ENCODE measurements at places on chromosomes 12 and 14.

DNA sequence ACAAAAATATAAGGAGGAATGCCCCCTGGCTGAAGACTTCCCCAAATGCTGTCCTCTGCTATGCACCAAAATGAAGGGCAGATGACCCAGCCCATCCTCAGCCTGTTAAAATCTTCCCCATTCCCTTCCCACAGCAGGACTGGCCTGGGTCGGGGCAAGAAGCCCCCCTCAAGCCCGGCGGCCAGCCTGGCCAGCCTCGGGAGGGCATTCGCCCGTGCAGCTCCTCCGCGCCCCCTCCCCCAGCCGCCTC is 413 bp downstream of the RARG start:
- no peak for DNase-seq

DNA sequence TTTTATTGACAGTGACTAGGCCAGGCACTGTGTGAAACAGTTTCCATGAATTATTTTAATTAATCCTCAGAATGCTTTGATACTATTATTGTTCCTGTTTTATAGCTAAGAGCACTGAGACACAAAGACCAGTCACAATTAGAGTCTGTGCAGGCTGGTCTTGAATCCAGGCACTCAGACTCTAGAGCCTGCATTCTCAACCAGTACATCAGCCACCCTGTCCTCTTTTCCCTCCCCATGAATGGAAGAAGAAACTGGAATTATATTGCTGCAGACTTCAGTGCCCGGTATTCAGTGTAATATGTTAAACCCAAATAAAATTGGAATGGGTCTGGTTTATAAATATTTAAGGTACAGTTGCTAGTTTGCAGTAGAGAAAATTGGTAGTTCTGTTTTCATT is 303.0 kb upstream of the RGS6 start:
- no peak for DNase-seq

DNA sequence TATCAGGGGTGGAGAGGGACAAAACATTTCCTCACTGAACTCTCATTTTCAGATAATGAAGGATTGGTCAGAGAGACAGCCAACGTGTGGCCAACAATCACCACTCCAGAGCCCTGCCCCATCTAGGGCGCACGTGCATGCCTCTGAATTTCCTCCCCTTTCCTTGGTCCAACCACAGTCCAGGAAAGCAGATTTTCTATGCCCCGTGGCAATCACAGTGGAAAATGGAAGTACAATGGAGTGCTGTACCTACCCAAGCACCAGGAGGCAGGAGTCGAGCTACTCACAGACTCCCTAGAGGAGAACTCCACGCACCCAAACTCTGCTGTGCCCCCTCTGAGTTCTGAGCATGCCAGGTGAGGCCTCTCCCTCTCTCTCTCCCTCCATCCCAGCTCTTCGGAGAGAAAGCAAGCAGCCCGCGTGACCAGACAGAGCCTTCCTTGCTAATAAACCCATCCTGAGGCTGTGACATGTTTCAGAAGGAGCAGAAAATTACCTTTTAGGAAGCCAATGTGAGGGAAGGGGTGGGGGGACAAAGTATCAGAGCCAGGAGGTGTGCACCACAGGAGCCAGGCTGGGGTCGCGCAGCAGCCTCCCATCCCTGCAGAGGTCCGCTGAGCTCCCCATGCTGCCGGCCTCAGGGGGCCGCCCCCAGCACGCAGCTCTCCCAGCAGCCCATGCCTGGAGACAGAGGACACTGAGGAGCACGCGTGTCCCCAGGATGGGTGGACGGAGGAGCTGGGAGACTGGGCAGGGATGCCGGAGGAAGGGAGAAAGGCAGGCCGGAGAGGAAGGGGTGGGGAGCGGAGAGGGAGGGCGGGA is 73.4 kb downstream of the PITPNM2 start:
- no peak for DNase-seq

DNA sequence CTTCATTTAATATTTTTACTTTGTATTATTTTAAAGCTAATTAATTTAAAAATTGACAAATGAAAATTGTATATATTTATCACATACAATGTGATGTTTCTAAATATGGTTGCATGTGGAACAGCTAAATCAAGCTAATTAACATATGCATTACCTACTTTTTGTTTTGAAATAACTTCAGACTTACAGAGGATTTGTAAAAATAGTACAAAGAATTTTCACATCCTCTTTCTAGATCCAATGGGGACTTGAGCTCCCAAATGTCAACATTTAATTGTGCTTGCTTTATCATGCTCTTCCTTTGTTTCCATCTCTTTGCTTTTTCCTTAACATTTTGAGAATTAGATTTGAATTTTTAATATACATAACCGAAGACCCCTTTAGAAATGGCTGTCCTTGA is 6.6 kb downstream of the DCD start:
- DNase-seq, result no peak

DNA sequence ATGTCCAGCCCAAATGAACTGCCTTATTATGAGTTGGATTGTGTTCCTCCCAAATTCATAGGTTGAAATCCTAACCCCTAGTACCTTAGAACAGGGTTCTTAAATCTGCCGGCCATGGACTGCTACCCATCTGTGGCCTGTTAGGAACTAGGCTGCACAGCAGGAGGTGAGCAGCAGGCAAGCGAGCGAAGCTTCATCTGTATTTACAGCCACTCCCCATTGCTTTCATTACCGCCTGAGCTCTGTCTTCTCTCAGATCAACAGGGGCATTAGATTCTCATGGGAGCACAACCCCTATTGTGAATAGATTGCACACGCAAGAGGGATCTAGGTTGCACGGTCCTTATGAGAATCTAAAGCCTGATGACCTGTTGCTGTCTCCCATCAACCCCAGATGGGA is 9.8 kb upstream of the EML5 start:
- DNase-seq, result no peak

DNA sequence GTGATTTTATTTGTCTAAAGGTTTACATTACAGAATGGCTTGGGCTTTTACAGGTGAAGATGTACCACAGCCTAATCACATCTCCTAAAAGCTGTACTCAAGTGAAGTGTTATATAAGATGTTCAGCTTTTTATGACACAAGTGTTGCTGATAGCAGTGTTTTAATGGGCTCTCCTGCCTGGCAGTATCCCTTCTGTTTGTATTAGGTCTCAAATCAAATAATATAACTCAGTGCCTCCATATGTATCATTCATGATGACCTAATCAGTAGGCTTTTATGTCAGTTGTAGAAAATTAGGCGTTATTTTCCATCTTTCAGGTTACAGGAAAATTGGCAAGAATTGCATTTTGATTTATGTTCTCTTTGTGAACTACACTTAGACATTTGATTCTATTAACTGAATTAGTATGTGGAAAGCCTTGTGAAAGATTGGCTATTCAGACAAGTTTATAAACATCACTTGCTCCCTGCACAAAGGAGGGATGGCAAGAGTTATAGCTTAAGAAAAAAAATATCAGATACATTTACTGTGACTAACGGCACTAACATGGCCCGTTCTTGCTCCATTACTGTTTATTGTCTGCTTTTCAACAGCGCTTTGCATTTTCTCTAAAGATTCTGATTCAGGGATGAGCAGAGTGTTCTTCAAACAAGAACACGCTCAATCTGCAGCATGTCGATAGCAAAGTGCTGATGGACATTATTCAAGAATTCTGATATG is 143.7 kb upstream of the DIO2 start:
- no peak for DNase-seq

GRCh38 chr14:54864526-54864925 is 38.1 kb downstream of the GCH1 start:
- no peak for DNase-seq

GRCh38 chr14:39568809-39569538 is 136.7 kb upstream of the FBXO33 start:
- no peak for DNase-seq

DNA sequence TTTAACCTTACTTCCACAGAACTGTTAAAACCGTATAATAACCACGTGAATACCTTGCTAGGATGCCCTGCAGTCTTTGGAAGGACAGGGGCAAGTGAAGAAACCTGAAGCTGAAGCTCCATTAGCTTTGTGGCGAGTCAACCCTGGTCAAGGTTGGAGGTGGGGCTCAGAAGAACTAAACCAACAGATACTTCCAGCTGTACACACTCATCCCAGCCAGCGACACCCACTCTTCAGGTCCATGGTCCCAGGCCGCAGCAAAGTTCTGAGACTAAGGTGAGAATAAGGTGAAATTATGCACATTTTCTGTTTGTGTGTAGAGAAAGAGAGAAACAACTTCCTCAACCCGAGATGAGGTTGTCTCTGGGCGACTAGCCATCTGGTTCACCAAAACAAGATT is 77.6 kb downstream of the NTF3 start:
- DNase-seq, result no peak
